ENCODE measurements at places on chromosomes 1 and 21.

DNA sequence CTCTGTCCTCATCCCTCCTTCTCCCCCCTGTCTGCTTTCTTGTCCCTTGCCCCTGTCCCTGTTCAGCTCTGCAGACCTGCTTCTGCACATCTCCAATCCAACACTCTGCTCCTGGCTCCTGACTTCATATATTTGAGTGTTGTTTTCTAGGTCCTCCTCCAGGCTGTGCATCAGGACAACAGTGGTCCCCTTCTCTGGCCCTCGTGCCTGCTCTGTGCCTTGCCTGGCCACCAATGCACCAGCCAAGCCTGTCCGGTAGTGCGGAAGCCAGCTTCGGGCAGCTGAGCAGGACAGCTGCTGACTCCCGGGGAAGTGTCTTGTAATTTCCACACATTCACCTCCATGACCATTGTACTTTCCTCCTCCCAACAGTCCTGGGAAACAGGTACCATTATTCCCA, 203.4 kb upstream of the RAB4A start:
- DNase-seq = no peak

GRCh38 chr1:154422521-154422920, 17.4 kb downstream of the IL6R start:
- no peak for DNase-seq

GRCh38 chr1:2594001-2594640, 7.5 kb downstream of the PRXL2B start:
- DNase-seq = peak; percentile 58

- no peak for DNase-seq
These were observed 204.9 kb upstream of the USP24 start for GRCh38 chr1:55420026-55420425.

GRCh38 chr1:228833911-228834688, 98.8 kb downstream of the RHOU start:
- DNase-seq = no peak

DNA sequence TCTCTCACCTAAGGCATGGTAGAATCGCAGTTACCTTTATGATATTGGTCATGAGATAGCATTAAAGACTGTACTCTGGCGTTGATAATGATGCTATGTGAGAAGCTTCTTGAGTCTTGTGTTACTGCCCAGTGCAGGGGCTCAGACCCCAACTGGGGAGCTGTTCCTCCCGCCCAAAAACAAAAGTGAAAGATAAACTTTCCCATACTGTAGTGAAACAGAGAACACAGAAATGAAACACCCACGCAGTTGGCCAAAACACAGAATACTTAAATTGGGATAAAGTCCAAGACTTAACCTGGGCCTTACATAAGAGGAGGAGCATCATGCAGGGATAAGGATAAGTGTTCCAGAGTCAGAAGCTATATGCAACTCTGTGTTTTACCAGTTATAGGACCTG, 130.6 kb downstream of the HHIPL2 start:
- DNase-seq = no peak

GRCh38 chr21:26432410-26432809, 140.7 kb downstream of the CYYR1 start:
- DNase-seq = no peak

GRCh38 chr1:179823693-179824092, 53.9 kb downstream of the TOR1AIP2 start:
- no peak for DNase-seq

GRCh38 chr1:94798462-94798861, 21.7 kb upstream of the SLC44A3 start:
- no peak for DNase-seq

GRCh38 chr1:232854798-232855159, 49.6 kb downstream of the MAP10 start:
- DNase-seq = peak; percentile 41

- no peak for DNase-seq
These were observed 3.1 kb downstream of the C1orf162 start for GRCh38 chr1:111476761-111477309.

GRCh38 chr1:111605576-111605975, 14.0 kb upstream of the RAP1A start:
- peak; percentile 44 for DNase-seq

DNA sequence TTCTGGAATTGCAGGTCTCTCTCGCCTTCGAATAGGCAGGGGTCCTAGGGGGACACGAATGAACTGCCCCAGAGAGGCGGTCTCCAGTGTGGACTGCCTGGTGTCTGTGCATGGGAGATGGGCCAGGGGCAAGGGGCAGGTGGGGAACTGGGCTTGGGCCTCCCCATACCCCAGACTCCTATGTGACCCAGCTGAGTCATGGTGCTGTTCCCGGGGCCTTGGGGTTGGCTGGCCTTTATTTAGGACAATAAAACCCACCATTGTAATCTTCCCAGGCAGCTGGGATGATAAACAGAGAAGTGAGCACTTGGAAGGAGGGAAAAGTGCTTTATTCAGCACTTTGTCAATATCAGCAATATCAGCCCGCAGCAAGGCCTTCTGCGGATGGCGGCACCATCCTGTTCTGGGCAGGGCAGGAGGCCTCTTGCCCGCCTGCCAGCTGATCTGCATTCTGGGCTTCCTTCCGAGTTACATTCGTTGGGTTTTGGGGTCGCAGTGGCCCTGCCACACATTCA, 209.0 kb upstream of the TMEM51 start:
- no peak for DNase-seq

DNA sequence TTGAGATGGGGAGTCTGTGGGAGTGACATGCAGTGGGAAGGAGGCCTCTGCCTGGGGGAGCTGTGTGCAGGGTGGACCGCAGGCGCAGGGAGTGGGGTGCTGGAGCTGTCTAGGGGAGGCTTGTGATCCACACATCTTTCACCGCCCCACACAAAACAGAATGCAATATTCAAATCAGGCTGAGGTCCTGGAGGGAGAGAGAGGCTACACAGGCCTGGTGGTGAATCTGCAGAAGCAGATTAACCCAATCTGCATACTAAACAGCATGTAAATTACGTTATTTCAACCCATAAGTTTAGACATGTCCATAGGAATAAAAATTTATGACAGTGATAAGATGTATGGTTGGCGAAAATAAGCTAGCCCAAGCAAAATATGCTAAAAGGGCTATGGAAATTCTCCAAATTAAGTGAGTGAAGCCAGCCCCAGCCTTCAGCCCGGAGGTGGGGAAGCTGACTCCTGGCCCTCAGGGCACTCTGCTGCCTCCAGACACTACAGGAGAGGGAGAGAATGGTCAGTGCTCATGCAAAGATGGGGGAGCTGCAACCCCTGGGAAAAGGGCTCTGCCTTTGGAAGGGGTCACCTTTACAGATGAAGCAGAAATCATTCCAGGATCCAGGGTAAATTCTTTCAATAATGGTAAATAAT, 156.2 kb upstream of the CTTNBP2NL start:
- DNase-seq = no peak

DNA sequence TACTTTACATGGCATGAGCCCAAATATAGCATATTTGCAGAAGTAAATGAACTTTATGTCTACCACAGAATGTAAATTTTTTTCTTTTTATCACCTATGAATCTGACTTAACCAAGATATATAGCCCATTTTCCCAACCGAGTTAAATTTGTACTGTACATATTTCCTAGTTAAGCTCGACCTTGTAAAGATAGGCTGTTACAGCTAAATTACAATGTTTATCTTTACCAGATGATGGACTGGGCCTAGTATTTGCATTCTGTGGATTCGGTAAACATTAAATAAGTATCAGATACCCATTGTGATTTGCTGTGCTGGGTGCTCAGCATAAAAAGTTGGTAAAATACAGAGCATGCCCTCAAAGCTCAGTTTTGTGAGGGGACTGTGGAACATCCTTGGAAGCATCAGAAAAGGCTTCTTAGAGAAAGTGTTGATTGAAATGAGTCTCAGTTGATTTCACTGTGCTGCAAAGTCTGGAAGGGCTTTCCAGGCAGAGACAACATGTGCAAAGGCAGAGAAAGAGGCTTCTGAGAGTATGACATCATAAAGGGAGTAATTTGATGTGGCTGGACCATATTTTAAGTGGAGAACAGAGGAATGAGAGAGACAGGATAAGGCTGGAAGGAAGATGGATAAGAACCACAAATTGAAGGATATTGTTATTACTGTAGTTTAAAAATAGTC, 27.4 kb downstream of the MORC3 start:
- peak; percentile 28 for DNase-seq

DNA sequence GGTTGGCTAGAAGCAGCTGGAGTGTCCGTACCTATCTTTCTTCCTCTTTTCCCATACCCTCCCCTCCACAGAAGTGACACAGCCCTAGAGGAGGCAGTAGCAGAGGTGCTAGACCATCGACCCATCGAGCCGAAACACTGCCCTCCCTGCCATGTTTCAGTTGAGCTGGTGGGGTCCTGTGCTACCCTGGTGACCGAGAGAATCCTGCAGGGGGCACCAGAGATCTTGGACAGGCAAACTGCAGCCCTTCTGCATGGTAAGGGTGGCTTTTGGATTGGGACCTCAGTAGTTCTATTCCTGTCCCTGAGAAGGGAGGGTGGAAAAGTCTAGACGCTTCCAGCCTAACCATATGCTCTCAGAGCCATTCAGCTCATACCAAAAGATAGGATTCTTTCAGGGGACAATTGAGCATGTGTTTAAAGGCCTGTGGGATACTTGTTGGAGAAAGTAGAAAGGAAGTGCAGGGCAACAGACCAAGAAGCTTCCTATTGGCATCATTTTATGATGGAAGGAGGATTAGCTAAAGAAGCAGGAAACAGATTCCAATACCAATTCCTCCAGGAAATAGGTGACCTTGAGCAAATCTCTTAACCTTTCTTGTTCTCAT, 11.7 kb upstream of the BNIPL start:
- peak; percentile 63 for DNase-seq
